ENCODE measurements at places on chromosomes 3 and 15.
A peak's percentile ranks its signal among the peaks of the same experiment; 100 is the strongest.

- DNase-seq: no peak
Observed at GRCh38 chr15:100879061-100879463, 569 bp upstream of the ALDH1A3 start.

GRCh38 chr3:109330405-109330804 is 6.9 kb downstream of the DPPA4 start:
- DNase-seq: no peak

DNA sequence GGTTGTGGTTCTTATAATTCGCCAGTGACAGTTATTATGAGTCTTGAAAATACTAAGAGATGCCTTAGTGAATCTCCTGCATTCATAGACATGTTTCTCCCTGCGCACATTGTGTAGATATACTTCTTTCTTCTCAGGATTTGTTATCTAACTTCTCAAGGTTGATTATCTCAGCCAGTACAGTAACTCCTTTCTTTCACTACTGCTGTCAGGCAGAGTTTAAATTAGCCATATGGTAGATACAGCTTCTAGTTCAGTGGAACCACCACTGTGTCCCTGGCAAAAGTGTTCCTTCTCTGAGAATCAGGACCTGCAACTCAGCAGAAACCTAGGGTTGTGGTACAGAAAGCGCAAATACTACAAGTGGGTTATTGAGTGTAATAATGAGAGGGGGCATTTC is 175.0 kb upstream of the SGO1 start:
- no peak for DNase-seq

DNA sequence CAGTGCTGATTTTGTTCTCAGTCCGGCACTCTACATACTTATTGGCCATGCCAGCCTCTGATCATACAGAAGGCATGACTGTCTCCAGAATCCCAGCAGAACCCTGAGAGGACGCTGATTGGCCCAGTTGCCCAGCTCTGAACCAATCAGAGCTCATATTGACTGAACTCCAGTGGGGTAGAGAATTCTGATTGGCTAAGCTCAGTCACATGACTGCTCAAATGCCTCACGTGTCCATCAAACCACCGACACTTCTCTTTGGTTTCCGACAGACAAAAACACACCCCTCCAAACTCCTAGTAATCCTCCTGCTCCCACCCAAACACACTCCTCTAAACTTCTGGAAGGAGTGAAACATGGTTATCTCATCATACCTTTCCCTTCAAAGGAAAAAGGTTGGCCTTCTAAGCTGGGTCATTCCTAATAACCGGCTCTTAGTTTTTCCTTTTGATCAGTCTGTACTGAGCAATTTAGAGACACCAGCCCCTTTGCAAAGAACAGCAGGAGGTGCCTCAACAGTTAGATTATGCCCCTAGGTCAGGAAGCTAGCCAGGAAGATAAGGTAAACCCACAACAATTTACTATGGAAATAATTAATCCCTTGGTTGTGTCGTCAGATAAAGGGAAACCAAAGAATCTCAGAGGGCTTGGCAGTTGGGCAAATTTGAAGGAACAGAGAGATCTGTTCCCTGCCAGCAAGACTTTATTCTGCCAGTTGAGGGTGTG is 187.8 kb downstream of the TLE3 start:
- no peak for DNase-seq

- no peak for DNase-seq
Observed at GRCh38 chr3:152123457-152123856, 145.3 kb upstream of the MBNL1 start.

DNA sequence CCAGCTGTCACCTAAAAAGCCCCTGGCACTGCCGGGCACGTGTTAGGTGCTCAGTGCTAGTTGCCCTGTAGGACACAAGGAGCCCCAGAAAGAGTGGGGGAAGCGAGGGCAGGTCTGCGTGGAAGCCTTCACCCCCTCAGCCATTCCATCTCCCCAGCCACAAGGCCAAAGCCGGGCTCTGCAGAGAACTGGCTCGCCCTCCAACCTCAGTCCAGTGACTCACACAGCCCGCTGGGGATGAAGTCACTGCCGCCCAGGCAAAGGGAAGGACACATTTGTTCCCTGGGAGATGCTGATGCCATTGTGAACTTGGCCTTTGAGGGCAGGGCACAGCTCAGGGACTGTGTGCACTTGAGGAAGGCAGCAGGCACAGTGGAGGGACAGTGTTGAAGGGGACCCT is 48.1 kb downstream of the IQSEC1 start:
- DNase-seq: peak; percentile 86

- DNase-seq: no peak
Observed at GRCh38 chr15:81113861-81114291, 20.2 kb upstream of the CFAP161 start.

- DNase-seq: no peak
Observed at GRCh38 chr15:70142322-70143191, 44.8 kb upstream of the TLE3 start.

DNA sequence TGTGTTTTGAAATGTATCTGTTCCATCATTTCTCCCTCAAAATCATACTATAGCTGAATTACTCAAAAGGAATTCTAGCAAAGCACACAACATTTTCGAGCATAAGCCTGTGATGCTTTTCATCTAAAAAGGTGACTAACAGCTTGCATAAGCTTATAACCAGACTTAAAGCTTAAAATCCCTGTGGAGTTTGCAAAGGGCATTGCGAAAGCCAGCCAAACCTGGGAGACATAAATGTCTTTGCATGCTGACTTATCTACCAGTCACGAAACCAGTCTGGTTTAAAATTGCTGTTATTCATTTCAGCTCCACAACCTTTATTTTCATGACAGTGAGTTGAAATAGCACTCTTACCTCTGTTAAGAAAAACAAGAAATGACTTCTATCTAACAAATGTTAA is 35.6 kb upstream of the LIPC start:
- DNase-seq: no peak

- no peak for DNase-seq
Observed at GRCh38 chr15:32867313-32867626, 149.5 kb downstream of the GREM1 start.

GRCh38 chr15:80404761-80405553 is 775 bp downstream of the ARNT2 start:
- DNase-seq: peak; percentile 37

GRCh38 chr15:63938486-63939061 is 104.8 kb upstream of the HERC1 start:
- no peak for DNase-seq

GRCh38 chr3:195040094-195040493 is 230.9 kb downstream of the XXYLT1 start:
- no peak for DNase-seq

DNA sequence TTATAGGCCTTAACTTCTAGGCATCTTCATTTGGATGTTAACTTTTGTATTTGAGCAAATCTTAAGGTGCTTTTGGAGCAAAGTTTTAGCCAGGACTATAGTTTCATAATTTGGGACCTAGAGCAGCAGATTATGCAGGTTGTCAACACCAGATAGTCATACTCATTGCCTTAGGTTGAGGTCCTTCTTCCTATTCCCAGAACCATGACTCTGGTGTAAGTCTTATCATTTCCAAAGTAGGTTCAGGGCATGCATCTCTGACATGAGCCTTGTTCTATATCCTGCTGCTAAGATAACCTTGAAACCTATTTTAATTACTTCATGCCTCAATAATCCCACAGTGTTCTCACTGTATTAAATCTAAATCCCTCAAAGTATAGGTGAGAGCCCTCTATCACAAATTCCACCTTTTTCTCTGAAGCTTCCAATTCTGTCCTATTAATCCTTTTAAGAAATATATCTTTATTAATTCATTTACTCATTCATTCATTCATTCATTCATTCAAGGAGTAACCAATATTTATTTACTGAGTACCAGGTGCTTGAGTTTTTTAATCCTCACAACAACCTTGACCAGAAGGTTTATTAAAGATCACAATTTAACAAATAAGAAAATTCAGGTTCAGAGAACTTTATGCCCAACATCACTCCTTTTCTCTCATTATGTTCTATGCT is 2.7 kb upstream of the FNDC3B start:
- no peak for DNase-seq

DNA sequence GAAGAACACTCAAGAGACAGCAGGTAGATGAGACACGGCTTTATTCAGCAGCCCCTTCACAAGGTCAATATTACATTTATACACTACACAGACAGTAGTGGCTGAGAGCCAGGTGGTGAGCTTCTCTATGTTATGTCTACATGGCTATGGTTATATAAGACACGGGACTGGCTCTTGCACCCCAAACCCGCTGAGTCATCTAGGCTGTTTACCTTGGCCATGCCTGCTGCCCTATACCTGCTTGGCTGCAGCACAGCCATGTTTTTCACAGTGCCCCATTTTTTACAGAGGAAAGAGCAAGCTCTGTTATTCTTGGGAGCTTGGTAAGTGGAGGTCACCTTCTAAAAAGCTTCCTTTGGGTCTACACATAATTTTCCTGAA is 231.6 kb downstream of the IGSF11 start:
- DNase-seq: no peak

GRCh38 chr3:72678867-72679266 is 169.4 kb downstream of the SHQ1 start:
- DNase-seq: no peak

GRCh38 chr3:64675687-64676247 is 12.0 kb downstream of the ADAMTS9 start:
- no peak for DNase-seq

- no peak for DNase-seq
Observed at GRCh38 chr3:128572644-128573105, 77.9 kb downstream of the RPN1 start.

- DNase-seq: peak; percentile 28
Observed at GRCh38 chr3:160180581-160181216, 44.5 kb upstream of the C3orf80 start.

DNA sequence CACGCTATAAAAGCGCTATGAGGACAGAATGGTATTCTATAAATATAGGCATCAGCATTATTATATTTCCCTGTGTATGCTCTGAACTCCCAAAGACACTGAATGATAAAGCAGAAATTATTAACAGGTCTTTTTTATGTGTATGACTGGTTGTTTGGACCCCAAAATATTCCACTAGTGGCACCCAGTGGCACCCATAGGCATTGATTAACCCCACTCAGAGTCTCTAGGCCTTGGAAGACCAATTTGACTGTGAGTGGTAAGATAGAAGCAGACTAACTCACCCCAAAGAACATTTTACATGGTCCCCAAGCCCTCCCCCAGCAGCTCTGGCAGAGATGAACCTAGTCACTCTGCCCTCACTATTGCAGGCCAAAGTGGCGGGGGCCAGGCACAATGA is 45.4 kb upstream of the UBE2E1 start:
- DNase-seq: no peak

GRCh38 chr15:76829939-76830338 is 75.2 kb downstream of the SCAPER start:
- DNase-seq: no peak

DNA sequence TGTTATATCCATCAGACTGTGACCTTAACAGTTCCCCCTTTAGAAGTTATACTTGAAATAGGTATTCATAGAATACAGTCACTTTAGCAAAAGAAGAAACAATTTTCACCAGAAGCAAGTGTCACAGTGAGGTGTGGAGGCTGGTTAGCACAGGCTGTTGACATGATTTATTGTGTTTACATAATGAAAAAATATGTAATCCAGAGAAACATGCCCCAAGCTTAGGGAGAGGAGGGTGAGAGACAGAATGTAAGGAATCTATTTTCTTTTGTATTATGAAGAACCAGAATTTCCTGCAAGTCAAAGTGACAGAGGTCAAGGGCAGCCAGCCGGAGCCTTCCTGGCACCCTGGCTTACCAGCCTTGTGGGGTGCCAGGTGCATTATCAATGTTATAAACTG is 4.0 kb downstream of the IL12A start:
- no peak for DNase-seq

DNA sequence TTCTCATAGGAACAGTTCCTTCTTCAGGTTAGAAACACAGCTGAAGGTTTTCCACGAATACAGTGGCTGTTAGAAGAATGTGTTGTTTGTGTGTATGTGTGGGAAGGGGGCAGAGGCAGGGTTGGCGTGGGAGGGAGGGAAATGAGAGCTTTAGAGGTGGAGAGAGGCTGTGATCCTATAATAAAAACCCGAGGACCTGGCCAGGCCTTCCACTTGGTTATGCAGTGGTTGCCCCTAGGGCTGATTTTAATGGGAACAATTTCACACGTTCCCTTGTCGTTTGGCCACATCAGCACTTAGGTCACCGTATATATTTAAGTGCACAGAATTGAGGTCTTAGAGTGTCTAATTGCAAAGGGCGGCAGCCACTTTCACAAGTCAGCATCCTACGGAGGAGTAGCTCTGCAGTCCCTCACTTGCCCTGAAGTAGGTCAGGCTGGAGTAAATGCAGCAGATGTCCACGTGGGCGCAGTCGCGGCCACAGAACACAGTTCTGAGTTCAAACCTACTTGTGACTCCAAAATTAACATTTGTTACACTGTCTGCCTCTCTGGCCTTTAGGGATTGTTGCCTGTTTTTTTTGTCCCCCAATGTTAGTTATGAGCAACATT is 85.6 kb downstream of the PDCD6IP start:
- DNase-seq: no peak

DNA sequence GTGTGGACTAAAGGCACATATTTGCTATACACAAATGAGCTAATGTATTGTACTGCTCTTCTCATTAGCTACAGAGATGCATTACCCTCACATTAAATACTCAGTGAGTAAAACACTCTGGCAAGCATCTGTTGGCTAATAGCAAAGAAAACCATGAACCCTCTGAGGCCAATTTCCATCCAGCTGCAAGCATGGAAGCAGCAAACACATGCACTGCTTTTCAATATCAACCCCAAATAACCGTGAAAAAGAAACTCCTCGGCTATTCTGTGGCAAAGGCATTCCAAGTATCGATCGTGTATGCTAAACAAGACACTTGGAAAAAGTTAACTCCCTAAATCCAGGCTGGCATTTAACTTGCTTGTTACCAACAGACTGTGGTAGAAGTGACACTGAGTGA is 67.0 kb downstream of the PEAK1 start:
- DNase-seq: no peak

DNA sequence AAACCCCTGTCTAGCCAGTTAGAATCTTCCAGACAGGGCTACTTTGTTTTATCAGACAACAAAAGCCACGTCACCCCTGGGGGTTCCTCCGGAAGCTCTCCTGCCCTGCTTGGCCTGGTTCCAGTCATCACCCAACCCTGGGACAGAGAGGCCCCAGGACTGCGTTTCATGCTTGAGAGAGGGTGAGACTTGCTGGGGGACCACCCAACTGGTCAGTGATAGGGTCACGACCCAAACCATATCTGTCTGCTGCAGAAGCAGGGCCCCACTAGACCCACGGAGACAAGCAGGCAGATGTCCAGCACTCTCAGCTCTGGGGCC is 1.2 kb downstream of the NT5DC2 start:
- no peak for DNase-seq

DNA sequence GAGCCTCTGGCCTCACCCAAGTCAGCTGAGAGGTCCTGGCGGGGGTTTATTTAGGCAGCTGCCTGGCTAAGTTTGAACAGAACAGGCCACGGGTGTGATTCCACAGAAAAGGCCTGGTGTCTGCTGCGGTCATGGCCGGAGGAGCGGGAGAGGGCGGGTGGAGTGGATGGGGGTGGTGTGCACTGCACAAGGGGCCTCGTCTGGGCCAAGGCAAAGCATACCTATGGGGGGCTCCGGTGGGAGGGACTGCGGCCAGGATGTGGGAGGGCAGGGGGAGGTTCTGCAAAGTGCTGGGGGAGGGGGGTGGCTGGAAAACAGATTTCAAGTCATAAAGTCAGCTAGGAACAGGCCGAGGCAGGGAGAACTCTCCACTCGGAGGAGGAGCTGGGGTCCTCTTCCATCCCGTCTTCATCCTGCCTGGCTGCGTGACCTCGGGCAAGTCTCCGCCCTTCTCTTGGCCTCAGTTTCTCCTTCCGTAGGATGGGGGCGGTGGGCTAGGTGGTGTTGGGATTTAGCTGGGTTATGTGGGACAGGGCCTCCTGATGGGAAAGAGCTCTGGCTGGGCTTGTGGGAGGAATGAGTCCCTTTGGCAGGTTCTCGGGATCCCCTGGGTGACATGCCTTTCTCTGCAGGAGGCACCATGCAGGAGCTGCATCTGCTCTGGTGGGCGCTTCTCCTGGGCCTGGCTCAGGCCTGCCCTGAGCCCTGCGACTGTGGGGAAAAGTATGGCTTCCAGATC is 878 bp downstream of the ISLR start:
- peak; percentile 32 for DNase-seq

Measured in dorsolateral prefrontal cortex (tissue), 122 donors.